ENCODE measurements at places on chromosomes 2 and 18.

GRCh38 chr18:35117951-35118411 lies 76.8 kb downstream of the MAPRE2 start:
- DNase-seq, result peak; percentile 32

DNA sequence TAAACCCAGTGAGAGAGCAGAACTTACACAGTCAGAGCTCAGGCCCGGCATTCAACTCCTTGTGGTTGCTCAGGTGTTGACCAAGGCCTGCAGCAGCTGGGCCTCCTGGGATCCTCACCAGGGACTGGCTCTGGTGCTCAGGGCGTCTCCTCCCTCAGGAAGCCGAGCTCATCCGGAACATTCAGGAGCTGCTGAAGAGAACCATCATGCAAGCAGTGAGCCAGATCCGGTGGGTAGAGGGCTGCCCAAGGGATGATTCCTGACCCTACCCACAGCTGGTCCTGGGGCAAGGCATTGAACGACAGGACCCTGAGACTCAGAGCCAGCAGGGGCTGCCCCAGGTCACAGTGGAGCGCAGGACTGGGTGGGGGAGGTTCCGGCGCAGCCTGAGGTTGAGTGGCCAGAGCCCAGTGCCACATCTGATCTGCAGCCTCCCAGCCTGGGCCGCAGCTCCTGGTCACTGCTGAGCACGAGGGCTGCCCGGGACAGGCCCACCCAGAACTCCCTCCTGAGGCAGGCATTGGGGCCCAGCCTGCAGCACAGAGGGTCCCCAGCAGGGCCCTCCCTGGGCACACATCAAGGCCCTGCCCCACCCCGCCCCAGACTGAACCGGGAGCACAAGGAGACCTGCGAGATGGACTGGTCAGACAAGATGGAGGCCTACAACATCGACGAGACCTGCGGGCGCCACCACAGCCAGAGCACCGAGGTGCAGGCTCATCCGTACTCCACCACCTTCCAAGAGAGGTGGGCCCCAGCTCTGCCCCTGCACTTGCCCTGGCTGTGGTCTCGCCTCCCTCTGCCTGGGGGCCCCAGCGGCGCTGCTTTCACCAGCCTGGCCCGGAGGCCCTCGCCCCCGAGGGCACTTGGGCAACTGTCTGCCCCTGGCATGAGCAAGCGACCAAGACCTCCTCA lies 2.4 kb downstream of the TEKT4 start:
- DNase-seq, result no peak

- no peak for DNase-seq
Observed at GRCh38 chr2:137935591-137935990, 28.7 kb upstream of the HNMT start.

DNA sequence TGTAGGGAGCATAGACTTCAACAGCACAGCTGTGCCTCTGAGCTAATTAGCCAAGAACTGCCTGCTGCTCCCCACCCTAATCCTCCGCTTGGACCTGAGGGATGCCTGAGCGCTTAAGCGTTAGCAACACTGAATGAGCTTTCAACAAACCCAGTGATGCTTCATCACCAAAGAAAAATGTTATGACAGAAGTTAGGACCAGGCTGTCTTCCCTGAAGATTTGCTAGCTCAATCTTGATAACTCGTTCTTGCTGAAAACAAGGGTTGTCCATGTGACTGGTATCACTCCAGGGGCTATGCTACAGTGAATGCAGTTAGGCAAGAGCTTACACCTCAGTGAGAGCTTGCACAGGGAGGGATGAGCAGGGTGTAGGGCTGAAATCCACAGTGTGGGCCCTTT lies 190.7 kb upstream of the SIX2 start:
- DNase-seq, result peak; percentile 27

DNA sequence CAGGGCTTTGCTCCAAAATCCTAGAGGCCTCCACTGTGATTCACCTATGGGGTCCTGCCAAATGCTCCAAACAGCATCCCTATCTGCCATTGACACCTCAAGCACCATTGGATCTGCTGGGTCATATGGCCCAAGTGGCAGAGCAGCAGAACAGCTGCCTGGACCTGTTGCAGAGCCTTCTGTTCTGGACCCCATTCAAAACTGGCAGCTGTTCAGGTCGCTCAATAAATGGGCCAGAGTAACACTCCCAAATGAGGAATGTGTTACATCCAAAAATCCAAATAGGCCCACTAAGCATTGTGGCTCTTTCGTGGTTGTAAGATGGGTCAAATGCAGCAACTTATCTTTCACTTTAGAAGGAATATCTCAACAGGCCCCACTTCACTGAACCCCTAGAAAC lies 783.6 kb downstream of the DCDC2C start:
- DNase-seq, result no peak

GRCh38 chr2:48719480-48720177 lies 35.9 kb downstream of the LHCGR start:
- DNase-seq, result peak; percentile 31

- no peak for DNase-seq
Observed at GRCh38 chr2:73033766-73034381, 37.6 kb downstream of the SFXN5 start.

DNA sequence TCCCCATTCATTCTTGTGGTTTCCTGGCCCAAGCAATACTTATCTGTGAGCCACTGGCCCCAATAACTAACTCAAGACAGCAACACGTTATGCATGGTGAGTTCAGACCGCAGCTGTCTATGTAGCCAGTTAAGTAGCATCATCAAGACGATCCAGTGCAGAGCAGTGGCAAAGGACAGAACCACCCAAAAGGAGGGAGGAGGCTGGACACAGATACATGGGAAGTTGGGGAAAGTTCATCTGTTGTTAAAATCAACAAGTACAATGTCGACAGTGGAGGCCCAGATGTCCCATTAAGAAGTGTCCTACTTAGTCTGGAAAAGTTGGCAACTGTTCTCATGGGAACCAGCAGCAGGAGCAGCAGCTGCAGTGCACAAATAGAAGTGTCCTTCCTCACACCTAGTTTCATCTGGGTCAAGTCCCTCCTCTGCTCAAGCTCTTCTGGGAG lies 106.9 kb upstream of the THOC1 start:
- DNase-seq, result no peak

- peak; percentile 39 for DNase-seq
Observed at GRCh38 chr2:241154915-241155314, 4.6 kb downstream of the PPP1R7 start.

All from fibroblast of skin of right quadriceps (primary cell).